ENCODE measurements at places on chromosomes 13 and 19.

- DNase-seq: no peak
These were observed 50.0 kb downstream of the GAS6 start for GRCh38 chr13:113813749-113814434.

DNA sequence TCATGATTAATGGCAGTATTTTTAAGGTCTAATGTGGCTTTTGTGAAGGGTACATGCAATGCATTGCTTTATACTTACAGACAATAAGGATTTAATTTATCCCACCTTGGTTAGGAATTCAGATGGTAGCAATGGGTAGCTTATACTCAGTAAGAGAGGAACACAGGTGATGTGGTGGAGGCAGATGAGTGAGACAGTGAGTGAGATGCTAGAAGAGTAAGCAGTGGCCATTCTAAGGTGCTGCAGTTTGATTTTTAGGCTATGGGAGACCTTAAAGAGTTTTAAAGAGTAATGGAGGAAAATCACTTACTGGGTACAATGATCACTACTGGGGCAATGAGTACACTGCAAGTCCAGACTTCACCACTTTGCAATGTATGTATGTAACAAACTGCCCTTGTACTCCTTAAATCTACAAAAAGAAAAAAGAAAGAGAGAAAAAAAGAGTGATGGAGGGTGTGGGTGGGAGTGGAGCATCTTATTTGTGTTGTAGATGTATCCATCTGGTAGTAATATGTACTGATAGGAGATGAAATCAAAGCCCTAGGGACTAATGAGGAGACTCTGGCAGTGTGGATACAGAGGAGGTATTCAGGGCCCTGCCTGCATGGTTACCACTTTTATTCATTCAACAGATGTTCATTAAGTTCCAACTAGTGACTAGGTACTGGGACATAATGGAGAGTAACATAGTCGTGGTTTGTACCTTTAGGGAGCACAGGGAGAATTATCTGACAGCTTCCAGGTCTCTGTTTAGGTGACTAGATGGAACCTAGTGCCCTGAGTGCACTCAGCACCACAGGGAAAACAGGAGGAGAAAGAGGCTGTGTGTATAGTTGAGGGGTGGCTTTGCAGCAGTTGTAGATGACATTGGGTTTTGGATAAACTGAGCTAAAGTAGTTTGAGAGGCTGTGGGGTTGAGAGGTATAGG lies 99.0 kb downstream of the GPC6 start:
- DNase-seq: no peak

DNA sequence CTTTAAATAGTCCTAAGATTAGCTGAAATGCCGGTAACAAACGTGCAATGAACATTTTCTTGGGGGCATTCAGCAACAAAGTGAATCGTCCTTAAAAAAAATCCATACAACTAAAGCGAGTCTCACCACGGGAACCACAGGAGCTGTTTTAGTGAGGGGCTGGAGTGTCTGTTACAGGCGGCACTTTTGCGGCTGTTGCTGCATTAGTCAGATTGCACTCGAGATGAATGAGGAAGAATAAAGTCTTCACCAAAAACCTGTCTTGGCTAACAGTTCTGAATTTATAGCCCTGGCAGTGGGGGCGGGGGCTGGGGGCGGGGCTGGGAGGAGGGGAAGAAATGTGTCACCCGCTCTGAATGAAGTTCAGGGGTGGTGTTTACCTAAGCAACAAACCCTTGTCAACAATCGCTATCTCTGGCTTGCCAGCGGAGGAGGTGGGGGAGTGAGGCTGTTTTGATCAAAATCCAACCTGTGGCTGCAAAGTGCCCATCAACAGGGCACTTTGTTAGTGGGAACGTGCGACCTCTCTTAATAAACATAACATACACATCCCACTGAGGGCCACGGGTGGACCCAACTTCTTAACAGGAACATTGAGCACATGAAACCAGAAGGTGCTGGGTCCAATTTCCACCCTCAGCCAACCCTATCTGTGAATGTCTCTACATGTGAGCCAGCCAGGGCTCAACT lies 44.5 kb downstream of the RFX2 start:
- peak; percentile 63 for DNase-seq

DNA sequence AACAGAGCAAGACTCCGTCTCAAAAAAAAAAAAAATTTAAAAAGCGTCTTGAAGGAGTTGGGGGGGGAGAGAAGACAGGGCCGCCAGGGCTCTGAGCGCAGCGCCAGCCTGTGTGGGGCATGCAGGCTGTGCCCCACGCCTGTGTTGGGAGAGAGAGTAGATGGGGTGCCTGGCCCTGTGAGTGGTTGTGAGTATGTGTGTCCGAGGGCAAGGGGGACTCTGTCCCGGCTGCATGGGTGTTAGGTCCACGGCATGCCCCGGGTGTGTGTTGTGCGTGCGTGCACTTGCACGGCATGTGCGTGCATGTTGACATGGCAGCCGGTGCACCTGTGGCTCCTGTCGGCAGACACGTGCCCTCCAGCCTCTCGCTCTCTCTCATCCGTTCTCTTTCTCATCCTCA lies 3.4 kb downstream of the MAP2K7 start:
- DNase-seq: no peak

DNA sequence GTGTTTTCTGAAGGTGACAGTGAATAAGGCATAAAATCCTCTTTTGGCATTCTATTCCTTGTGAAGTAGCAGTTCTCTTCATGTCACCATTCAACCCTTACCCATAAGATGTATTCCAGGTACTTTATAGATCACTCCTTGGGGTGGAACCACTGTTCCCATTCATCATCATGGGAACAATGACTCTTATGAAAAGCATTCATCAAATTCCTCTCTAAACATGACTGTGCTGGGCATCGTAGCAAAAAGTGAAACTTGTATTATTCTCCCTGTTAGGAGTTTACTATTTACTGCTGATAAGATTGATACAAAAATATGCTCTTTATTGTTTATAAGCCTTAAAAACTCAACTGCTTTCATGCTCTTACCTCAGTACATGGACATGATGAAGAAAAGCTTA lies 793.4 kb downstream of the LIG4 start:
- DNase-seq: no peak

GRCh38 chr19:3618144-3618810 lies 8.3 kb downstream of the CACTIN start:
- DNase-seq: no peak

Measured in bone marrow (tissue), 2 donors.